ENCODE measurements at places on chromosomes 3 and 15.

DNA sequence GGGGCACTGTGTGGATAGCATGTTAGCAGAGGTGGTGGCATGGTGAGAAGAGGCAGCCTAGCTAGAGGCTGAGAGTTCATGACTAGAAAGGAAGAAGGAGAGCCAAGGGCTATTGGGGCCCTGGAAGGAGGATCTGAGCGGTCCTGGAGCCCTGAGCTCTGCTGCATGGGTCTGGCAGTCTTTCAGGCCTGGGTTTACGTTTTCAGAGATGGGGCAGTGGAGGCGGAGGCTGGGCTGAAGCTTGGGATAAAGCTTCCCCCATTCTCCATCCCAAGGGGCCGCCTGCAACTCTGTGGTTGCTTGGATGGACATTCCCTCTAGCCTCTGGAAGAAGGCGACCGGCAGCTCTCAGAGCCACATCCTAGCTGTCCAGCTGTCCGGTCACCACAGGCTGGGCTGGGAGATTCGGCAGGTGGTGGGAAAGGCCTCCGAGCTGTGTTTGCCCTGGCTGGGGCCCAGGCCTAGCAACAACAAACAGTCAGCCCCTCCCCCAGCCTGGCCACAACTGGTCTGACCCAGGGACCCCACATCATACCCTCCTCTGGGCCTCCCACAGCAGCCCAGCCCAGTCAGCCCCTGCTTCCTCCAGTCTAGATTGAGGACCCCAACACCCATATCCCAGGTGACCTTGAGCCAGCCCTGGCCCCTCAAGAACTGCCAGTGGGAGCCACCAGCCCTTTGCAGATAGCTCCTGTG is 1.8 kb upstream of the SLC38A3 start:
- DNase-seq, result no peak

GRCh38 chr3:156661155-156661554 is 13.2 kb upstream of the TIPARP start:
- DNase-seq, result no peak

DNA sequence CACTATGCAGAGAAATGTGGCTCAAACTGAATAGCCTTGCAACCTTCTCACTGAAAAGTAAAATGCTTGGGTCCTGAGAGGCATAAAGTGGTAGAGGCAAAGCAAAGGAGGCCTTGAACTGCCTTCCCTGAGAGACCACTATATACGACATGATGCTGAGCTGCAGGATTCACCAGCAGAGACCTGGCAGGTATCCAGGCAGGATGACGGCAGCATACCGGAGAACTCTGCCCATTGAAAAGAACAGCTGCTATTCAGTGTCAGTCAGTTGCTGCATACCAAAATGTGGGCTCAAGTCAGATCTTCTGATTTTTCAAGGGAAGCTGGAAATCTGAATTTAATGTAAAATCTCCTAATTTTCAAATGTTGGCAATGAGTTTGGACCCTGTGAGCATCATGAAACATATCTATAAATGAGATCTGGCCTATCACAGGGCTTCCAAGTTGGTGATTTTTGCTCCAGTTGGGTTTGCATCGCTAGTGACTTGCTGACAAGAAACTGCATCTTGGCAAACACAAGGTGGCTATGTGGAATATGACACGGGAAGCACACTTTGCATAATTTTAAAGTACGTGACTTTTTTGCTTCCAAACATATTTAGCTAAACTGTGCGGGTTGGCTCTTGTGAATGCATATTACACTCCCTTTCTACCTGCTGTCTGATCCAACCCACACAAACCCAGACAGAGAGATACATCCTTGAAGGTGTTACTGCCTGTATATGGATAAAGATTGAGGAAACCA is 529.0 kb downstream of the AGBL1 start:
- no peak for DNase-seq

- no peak for DNase-seq
These were observed 756.8 kb upstream of the LMCD1 start for GRCh38 chr3:7744850-7745249.

GRCh38 chr3:135755330-135756105 is 210.0 kb upstream of the PPP2R3A start:
- DNase-seq, result no peak

DNA sequence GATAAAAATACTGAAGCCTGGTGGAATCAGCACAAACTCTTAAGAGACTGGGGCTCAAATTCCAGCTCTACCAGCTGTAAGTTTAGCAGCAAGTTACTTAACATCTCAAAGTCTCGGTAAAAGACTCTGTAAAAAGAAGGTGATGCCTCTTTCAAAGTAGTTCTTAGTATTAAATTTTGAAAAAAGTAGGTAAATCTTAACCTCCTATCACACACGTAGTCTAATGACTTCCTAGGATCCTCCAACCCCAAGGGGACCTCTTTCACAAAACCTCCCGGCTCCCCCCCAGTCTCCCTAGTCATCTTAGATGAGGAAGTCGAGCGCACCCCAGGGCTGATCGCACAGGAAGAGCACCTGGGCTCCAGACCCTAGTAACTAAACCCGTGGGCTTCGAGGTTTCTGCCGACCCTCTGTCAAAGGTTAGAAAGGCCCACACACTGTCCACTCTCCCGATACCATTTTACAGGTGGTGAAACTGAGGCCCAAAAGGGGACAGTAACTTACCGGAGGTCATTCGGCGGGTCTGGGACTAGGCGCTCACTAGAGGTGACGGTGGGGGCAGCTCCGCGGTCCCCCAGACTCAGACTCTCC is 427 bp downstream of the MBD4 start:
- DNase-seq, result peak; percentile 30

DNA sequence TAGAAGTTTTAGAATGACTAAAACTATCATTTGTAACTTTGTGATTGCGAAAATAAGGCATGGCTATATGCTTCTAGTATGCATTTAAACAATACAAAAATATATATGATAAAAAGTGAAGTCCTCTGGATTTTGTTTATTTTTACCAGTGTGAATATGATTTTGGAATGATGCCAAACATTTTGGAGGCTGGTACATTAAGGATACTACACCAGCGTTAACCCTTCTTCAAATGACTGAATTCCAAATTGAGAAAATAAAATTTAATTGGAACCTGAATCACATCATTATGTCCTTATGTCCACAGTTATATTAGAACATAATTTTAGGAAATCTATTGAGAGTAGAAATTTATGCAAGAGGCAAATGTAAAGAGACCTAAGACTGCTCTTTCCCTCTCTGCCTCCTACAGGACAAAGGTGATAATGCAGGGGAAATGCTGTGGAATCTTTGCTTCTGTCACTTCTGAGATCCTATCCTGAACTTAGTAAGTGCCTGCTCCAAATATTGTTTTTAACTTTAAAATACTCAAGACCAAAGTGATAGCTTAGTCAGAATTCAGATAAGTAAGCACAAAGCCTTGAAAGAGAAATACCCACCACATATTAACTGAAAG is 121.1 kb upstream of the NANOGP8 start:
- no peak for DNase-seq

GRCh38 chr15:91471468-91471867 is 371.4 kb downstream of the SV2B start:
- DNase-seq, result no peak

GRCh38 chr3:170914212-170914611 is 5.8 kb upstream of the EIF5A2 start:
- no peak for DNase-seq

- no peak for DNase-seq
These were observed 10.1 kb downstream of the BCL2L10 start for GRCh38 chr15:52102463-52102862.

- DNase-seq, result no peak
These were observed 2.7 kb downstream of the RAB8B start for GRCh38 chr15:63191895-63192618.

GRCh38 chr15:32649342-32649741 is 7.8 kb downstream of the SCG5 start:
- DNase-seq, result no peak

GRCh38 chr3:124097362-124098131 is 105.6 kb upstream of the ROPN1 start:
- DNase-seq, result no peak

DNA sequence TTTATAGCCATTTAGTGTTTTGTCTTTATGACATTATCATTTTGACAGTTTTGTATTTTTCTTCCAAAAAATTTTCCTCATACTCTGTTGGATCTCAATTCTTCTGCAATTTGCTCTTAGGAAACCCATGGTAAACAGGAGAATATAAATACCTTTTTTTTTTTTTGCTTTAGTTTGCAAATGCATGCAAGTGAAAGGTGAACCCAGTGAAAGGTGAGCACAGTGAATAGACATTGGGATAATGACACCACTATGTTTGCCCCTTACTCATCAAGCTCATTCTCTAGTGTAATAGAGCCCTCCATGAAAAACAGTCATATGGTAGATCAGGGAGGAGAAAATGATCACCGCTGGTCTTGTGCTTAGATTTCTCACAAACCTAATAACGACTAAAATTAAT is 59.0 kb upstream of the TRPC1 start:
- no peak for DNase-seq

GRCh38 chr3:169624533-169624972 is 39.0 kb downstream of the MECOM start:
- no peak for DNase-seq

DNA sequence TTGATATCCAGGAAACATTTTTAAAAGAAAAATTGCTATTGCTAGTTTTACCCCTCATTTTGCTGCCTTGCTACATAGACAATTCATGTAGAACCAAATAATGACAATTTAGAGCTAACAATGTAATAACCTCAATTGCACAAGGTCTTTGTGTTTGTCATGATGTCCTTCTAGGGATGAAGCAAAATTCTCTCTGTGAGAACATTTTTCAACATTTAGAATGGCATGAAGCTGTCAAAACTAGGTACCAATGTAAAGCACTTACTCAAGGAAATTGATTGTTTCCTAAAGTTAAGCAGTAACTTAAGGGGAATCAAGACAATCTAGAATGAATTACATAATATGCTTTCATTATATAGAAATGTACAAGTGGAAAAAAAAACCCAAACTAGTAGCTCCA is 7.9 kb upstream of the FGF7 start:
- no peak for DNase-seq

- peak; percentile 61 for DNase-seq
These were observed 79.0 kb upstream of the DCLK3 start for GRCh38 chr3:36843065-36844051.

- no peak for DNase-seq
These were observed 195.0 kb upstream of the EPHA3 start for GRCh38 chr3:88912294-88912877.

- DNase-seq, result no peak
These were observed 26.6 kb downstream of the BTLA start for GRCh38 chr3:112472691-112473090.

DNA sequence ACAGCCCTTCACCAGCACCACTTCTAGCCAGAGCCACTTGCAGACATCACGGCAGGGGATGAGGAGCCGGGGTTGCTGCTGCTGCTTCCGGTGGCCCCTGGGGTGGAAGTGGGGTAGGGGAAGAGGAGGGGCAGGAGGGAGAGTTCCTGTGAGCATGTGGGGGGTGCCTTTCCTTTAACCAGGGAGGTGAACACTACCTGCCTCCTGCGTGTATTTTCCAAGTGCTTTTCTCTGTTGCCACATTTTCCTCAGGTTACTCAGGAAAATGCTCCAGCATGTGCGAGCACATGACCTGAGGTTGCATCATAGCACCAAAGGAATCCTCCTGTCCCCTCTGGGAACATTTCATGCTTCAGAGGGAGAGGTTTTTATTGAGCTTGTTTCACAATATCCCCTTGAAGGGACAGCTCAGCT is 12.2 kb upstream of the SACM1L start:
- DNase-seq, result no peak

DNA sequence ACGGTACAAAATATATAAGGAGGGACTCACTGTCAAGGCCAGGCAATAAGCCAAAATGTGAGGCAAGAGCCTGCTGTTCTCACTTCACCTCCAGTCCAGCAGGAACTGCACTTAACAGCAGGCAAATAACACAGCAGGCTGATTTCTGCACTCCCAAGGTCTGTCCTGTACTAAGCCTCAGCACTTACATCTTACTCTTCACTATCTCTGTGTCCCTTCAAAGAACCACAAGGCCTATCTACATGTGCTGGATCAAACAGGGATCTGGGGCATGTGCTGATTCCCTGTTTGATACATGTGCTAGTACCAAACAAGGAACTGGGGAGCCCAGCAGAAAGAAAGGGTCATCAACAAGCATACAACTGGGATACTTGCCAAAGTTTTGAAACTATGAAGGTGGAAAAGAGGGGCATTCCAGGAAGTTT is 22.2 kb downstream of the UACA start:
- DNase-seq, result no peak

GRCh38 chr3:64675687-64676247 is 12.0 kb downstream of the ADAMTS9 start:
- DNase-seq, result no peak

DNA sequence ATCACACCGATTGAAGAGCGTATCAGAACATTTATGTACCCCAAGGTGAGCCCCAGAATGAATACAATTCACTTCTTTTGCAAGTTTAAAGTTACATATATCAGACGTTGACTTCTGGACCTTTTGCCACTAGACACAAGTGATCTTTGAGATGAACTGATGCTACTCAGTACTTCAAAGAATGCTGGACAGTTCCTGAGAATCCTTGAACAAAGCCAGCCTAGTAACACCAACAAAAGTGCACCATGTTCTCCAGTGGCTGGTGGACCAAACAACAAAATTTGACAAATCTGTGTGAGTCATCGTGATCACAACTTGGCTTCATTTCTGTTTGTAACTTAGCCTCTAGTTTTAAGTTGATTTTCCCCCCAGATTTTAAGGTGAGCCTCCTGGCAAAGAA is 355.7 kb downstream of the SOX2 start:
- no peak for DNase-seq

GRCh38 chr3:12136371-12136770 is 22.3 kb downstream of the TIMP4 start:
- DNase-seq, result no peak

DNA sequence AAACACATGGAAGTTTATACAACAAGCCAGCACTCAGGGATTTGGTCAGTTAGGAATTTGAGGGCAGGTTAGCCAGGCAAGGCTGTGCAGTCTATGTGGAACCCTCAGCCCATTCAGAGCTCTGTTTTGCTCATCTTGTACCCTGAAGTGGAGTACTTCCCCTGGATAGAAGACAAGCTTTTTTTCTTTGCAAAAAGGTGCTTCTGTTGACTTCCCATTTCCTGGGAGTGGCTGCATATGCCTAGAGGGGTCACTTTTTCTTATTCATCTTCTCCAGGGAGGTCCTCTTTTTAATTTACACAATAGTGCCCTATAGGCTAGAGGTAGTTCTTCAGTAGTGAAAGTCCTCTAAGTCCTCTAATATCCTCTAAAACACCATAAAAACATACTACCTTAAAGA is 225.0 kb upstream of the P2RY1 start:
- no peak for DNase-seq

GRCh38 chr3:160486459-160486869 is 36.9 kb upstream of the TRIM59 start:
- peak; percentile 3 for DNase-seq

- DNase-seq, result peak; percentile 60
These were observed 24.7 kb downstream of the LOXL1 start for GRCh38 chr15:73950831-73951561.

DNA sequence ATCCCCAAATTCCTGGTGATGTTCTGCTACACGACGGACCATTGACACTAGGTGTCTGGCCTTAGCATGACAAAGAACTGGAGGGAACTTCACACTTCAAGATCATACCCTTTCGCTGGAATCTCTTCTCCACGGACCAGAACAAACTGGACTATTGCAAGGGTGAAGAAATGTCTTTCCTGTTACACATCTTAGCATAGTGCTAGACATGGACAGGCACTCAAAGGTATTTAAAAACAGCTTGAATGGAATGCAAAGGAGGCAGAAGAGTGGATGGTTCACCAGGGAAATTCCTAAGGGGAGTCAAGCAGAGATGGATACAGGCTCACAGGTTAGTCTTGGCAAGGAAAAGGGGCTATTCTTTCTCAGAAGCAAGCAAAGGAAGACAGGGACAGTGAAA is 33.5 kb upstream of the PDZRN3 start:
- no peak for DNase-seq
